ENCODE measurements at places on chromosomes 12 and 14.

- DNase-seq: peak; percentile 58
Observed at GRCh38 chr14:59126714-59127436, 61.6 kb upstream of the DAAM1 start.

DNA sequence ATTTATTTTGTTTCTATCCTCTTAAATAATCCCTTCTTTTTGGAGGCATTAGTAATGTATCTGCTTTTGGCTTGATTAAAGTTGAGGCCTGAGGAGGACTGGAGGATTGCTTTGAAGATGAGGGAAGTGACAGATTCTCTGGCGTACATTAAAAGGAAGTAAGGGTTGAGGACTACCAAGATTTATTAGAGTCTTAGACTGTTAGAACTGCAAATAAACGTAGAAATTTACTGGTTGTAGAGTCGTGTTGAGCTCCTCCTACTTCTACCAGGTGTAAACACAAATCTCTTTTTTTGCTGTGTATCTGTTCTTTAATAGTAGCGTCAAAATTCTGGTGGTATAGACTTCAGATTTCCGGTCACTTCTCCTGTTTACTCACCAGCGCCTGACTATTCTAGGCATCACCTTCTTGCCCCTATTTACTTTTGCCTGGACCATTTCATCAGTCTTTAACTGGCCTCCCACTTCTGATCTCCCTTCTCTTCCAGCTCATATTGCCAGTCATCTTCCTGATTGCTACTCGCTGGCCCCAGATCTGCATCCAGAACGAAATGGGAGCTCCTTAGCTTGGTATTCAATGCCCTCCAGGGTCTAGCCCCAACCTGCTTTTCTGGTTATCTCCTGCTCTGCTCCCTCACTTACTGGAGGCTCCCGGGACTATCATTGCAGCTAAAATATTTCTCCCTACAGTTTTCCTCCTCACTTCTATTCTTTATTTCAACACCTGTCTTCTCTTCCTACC, 8.4 kb upstream of the EID3 start:
- no peak for DNase-seq

- DNase-seq: peak; percentile 60
Observed at GRCh38 chr12:48197549-48197970, 5.5 kb downstream of the OR10AD1 start.

- no peak for DNase-seq
Observed at GRCh38 chr12:2011643-2012607, 7.7 kb upstream of the DCP1B start.

DNA sequence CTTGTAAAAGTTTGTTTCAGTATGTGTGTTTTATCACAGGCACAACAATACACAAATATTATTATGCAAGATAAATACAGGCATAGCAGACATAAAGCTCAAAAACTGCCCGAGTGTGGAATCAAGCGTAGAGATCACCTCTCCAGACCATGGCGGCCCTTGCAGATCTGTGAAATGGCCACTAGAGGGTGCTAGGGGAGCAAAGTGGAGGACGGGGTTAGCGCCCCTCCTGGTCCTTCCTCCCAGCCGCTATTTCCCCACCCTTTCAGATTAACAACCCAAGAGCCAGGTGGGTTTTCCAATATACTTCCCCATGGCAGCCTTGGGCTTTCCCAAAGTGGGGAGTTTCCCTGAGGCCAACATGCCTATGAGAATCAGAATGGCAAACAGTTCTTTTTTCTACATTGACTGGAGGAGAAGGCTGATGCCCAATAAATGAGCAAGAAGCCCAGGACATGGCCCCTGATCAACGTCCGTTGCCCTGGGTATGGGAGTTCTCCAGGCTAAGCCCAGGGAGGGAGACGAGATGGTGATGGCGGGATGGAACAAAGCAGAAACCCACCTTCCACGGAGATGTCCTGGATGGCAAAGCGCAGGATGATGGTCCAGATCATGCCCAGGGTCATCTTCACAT, 67.4 kb downstream of the ACTN1 start:
- DNase-seq: peak; percentile 79

- peak; percentile 99 for DNase-seq
Observed at GRCh38 chr12:49230805-49231194, 34.1 kb upstream of the TUBA1C start.

DNA sequence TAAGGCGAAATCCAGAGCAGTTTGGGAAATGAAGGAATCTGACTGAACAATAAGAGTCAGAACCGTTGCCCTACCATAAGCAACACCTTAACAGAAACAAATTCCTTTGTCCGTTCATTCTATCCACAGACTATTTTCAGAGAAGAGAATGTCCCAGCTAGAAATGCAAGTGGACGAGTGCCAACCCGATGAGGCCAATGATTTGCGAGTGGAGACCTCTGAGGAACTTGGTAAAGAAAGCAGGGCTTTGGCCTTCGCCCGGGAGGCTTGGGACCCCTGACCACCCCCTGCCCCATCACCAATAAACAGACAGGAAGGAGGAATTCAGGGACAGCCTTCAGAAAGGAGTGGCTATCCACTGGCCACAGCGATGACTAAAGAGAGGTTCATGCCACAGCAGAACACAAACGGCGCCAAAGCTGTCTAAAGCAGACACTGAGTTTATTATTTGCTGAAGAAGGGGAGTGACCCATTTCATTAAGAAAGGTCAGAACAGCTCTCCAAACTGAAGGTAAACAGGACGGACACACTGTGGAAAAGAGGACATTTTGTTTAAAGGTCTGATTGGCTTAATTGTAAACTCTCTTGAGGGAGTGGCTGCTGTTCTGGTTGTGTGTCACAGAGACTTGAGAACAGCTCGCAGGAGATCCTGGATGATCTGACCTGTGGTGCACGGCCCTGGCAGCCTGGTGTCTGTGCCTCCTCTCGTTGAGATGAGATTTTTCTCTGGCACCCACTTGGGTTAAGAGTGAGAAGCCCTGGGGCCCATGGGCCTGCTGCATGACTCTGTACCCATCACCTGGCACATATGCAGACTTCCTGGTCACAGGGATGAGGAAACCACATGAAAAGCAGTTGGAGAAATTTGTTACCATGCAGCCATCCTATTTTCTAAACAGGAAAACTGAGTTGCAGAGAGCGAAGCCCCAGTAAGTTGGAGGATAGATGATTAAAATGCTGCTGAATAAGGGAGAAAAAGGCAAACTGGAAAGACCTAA, 142.0 kb upstream of the PZP start:
- no peak for DNase-seq

GRCh38 chr14:104547998-104548700, 31.4 kb upstream of the C14orf180 start:
- DNase-seq: no peak

- DNase-seq: peak; percentile 70
Observed at GRCh38 chr12:49952391-49953055, 2.0 kb downstream of the AQP2 start.

Measured in inflammatory macrophage treated with lipopolysaccharide for 4 hours (primary cell).